ENCODE measurements at places on chromosomes 16 and 17. TPM values are rescaled to one million over a fixed set of nuclear protein-coding genes. Genes with fewer than 3 reads are reported as not detected.

Gene WIPI1
- total RNA-seq, result 75.8 TPM

Gene SLC38A8
- not detected for total RNA-seq

DNA sequence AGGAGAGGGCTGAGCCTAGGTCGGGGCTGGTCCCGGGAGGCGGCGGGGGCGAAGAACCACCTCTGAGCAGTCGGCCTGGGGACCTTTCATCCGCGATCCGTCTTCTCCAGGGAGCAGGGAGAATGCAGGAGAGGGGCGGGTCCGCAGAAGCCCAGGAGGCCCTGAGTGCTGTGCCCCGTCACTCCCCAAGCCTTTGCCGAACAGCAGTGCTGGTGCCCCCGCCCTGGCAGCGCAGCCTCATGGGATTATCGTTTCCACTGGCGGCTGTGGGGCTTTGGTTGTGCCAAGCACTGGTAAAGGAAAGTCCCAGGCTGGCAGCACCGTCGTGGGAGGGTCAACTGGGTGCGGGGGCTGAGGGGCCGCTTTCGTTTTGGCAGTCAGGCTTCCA is 631 bp downstream of the TBL3 start:
- DNase-seq, result no peak

- no peak for DNase-seq
These were observed 24.6 kb downstream of the COG7 start for GRCh38 chr16:23428351-23428750.

DNA sequence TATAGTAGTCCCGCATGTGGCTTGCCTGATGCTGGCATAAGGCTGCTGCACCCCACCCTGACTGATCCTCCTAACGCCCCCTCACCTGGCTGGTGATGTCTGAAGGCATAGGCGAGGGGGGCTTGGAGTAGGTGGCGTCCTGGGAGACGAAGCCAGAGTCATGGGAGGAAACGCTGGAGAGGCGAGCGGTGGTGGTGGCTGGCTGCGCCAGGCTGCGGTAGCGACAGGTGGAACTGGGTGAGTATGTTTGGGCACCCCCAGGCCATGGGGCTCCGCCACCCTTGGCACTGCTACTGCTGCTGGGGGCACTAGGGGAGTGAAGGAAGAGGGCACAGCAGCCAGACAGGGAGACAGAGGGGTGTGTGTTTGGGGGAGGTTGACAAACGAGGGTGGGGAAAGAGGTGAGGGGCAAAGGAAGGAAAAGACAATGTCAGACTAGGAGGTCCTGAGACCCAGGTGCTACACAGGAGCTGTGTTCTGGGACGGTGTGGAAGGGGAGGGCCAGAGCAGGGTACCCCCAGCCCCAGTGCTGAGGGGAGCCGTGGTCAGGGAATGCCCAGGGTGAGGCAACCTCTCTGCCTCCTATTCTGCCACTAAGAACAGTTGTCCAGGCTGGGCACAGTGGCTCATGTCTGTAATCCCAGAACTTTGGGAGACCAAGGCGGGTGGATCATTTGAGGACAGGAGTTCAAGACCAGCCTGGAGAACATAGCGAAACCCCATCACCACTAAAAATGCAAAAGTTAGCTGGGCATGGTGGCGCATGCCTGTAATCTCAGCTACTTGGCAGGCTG is 11.4 kb downstream of the MTSS2 start:
- DNase-seq, result no peak

DNA sequence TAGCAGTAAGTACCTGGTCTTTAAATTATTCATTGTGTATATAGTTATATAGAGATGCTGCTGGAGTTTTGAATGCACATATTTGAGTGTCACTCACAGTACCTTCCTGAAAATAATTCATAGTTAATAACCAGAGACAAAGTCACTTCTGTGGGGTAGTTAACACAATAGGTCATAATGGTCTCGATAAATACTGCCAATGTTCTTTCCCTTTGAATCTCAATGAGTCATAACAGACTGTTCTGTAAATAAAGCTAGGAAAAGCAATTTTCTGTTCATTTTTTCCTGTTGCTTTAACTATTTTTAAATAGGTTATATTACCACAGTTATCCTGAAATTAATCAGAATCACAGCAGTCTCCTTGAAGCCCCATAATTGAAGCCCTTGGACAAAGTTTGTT is 87.2 kb downstream of the MAP2K4 start:
- no peak for DNase-seq
